ENCODE measurements at places on chromosomes 4 and X. TPM values are rescaled to one million over a fixed set of nuclear protein-coding genes. Genes with fewer than 3 reads are reported as not detected.

Gene USP26
- not detected for polyA plus RNA-seq

Gene ZBTB33
- 11.8 TPM for polyA plus RNA-seq

DNA sequence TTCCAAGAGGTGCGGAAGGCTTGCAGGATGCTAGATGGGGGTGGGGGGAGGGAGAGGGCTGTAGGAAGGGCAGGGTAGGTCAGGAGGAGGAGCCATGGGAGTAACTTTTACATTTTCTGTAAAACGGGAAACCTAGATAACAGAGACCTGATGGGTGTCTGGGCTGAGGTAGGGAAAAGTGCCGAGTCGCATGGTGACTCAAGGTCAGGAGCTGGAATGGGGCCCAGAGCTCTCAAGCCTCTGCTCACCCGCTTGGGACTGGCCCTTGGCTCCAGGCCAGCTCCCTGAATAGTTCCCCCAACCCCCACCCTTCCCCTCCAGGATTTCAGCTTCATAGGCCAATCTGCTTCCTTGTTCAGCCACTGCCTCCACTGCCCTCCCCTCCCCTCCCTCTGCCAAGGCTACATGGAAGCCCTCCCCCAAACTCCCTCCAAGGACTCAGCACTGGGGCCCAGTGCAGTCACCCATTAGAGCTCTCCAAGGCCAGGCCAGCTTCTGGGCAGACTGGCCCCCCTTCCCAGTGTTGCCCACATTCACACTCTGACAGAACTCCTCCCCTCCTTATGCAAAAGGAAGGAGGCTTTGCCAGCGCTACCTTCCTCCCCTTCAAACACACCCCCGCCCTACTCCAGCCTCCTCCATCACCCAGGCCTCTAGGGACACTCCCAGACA is 43.6 kb downstream of the TSC22D3 start:
- peaks cover 3% of the 10 kb centered on the region for H3K27me3 ChIP-seq
- no peaks in the 10 kb centered on the region for H3K36me3 ChIP-seq
- H3K4me1 ChIP-seq = peaks cover 61% of the 10 kb centered on the region
- H3K4me3 ChIP-seq = no peak overlapping the region
- peak overlapping the region; percentile 81 for H3K27ac ChIP-seq

GRCh38 chrX:21503593-21503992 is 129.4 kb downstream of the CNKSR2 start:
- no peak overlapping the region for H3K4me3 ChIP-seq
- DNase-seq = no peak
- H3K27ac ChIP-seq = no peak overlapping the region
- no peaks in the 10 kb centered on the region for H3K27me3 ChIP-seq
- H3K4me1 ChIP-seq = no peaks in the 10 kb centered on the region
- no peaks in the 10 kb centered on the region for H3K36me3 ChIP-seq

- H3K36me3 ChIP-seq = no peaks in the 10 kb centered on the region
- H3K27me3 ChIP-seq = no peaks in the 10 kb centered on the region
- H3K4me1 ChIP-seq = peaks cover 31% of the 10 kb centered on the region
- DNase-seq = peak; percentile 71
- peak overlapping the region; percentile 99 for H3K27ac ChIP-seq
These were observed 278 bp downstream of the RELL1 start for GRCh38 chr4:37685823-37686372.

Gene INPP4B
- polyA plus RNA-seq = 9.5 TPM

DNA sequence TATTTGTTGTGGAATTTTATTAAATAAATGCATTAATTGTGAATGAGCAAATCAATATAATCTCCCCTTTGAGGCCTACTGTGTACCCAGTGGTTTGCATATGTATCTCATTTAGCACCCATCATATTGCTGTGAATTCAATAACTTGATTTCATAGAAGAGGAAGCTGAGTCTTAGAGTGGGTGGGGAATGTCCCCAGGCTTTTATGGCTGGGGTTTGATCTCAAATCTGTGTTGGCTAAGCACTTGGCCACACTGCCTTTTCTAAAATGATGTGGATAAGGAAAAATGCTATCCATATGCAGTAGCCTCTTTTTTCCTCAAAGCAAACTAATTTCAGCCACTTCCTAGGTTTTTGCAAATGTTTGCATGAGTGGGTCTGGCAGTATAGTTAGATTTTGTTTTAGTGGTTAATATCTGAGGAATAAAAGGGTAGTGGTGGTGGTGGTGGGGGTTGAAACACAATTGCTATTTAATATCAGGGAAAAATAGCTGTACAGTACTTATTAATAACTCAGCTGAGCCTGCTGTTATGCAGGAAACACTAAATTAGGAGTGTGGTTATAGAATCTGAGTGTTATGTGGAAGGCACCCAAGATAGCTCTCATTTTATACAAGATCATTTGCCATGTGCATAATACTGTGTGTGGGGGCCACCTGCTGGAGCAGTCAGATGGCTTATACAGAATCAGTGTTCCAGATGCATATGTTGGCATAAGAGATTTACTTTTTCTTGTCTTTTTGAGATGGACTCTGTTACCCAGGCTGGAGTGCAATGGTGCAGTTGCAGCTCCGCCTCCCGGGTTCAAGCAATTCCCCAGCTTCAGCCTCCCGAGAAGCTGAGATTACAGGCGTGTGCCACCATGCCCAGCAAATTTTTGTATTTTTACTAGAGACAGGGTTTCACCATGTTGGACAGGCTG is 108.0 kb downstream of the TMEM131L start:
- no peaks in the 10 kb centered on the region for H3K36me3 ChIP-seq
- H3K4me3 ChIP-seq = no peak overlapping the region
- DNase-seq = peak; percentile 37
- H3K4me1 ChIP-seq = peaks cover 33% of the 10 kb centered on the region
- H3K27ac ChIP-seq = peak overlapping the region; percentile 92

DNA sequence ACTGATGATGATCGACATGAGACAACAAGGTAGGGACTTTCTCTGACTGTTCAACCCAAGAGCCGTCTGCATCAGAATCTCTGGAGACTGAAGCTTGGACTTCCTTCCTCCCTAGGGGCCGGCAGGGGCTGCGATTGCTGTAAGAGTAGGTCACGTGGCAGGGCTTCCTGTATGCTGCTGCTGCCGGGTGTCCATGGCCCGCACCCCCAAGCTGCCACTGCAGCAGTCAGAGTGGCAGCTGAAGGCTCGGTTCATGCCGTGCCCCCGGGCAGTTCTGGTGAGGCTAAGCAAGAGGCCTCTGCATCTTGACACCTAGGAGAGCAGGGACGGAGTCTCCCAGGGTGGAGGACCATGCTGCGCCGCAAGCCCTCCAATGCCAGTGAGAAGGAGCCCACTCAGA is at the start of gene SASH3:
Gene SASH3, plus strand, starts transcription at position 203 of the 400 bp plus-strand sequence. Its CDS starts 149 bp downstream, at position 352.
- peaks cover 3% of the 10 kb centered on the region for H3K27me3 ChIP-seq
- peak; percentile 40 for DNase-seq
- peak within 1 kb of the TSS; percentile 25 for H3K4me3 ChIP-seq
- no peaks in the 10 kb centered on the region for H3K36me3 ChIP-seq
- H3K27ac ChIP-seq = no peak within 1 kb of the TSS

DNA sequence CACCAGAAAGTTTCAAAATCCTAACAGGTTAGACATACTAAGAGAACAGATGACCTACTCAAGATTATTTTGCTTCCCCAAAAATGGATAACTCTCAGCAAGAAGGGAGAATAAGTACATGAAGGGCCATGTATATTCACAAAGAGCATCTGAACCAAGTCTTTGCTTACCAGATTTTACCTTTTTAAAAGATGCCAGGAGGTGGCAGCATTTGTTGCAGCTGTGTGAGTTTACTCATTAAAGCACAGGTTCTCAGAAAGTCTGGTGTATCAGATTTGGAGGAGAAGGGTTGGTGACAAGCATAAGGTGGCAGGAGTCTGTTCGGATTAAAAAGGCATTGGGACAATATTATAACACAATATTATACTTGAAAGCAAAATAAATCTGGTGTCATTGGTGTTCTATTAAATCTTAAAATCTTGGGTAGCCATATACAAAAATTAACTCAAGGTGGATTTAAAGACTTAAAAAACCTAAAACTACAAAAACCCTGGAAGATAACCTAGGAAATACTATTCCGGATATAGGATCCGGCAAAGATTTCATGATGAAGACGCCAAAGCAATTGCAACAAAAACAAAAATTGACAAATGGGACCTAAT is 51.3 kb upstream of the NFKB1 start:
- H3K4me1 ChIP-seq = no peaks in the 10 kb centered on the region
- no peaks in the 10 kb centered on the region for H3K27me3 ChIP-seq
- no peak overlapping the region for H3K4me3 ChIP-seq
- DNase-seq = no peak

Gene EDNRA
- polyA plus RNA-seq = 1.3 TPM

- H3K27ac ChIP-seq = no peak overlapping the region
- no peak overlapping the region for H3K4me3 ChIP-seq
- H3K4me1 ChIP-seq = no peaks in the 10 kb centered on the region
- no peaks in the 10 kb centered on the region for H3K27me3 ChIP-seq
- no peak for DNase-seq
These were observed 46.6 kb upstream of the DHX15 start for GRCh38 chr4:24630937-24631336.

GRCh38 chr4:143360838-143361625 is 24.4 kb downstream of the GAB1 start:
- H3K27ac ChIP-seq = peak overlapping the region; percentile 34
- DNase-seq = no peak
- H3K36me3 ChIP-seq = no peaks in the 10 kb centered on the region
- H3K4me1 ChIP-seq = peaks cover 69% of the 10 kb centered on the region

Gene CCNI
- polyA plus RNA-seq = 122 TPM

DNA sequence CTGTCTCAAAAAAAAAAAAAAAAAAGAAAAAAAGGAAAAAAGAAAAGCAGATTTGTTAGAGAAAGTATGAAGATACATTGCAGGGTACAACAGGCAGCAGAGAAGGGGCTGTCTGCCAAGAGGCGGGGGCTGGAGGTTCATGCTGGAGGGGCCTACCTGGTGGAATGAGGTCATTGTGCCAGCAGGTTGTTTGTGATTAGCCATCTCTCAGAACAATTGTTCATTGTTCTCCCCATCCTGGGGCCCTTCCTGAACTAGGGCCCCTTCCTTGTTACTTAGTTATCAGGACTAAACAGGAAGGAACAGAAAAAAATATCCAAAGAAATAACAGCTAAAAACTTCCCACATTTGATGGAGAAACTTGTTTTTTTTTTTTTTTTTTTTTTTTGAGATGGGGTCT is 14.0 kb upstream of the GPKOW start:
- H3K4me1 ChIP-seq = no peaks in the 10 kb centered on the region
- no peaks in the 10 kb centered on the region for H3K36me3 ChIP-seq
- no peak overlapping the region for H3K4me3 ChIP-seq
- no peak for DNase-seq

- no peak overlapping the region for H3K27ac ChIP-seq
- no peaks in the 10 kb centered on the region for H3K4me1 ChIP-seq
- H3K4me3 ChIP-seq = no peak overlapping the region
- DNase-seq = no peak
- no peaks in the 10 kb centered on the region for H3K36me3 ChIP-seq
These were observed 5.1 kb upstream of the ARHGAP36 start for GRCh38 chrX:131053076-131053475.

Gene XPNPEP2
- polyA plus RNA-seq = 0.41 TPM

Gene RAB40AL
- 0.04 TPM for polyA plus RNA-seq

Gene FAM13A
- 10.4 TPM for polyA plus RNA-seq

Gene TCEAL1
- polyA plus RNA-seq = 32.8 TPM

GRCh38 chr4:40321574-40322275 is 13.4 kb upstream of the CHRNA9 start:
- H3K4me3 ChIP-seq = no peak overlapping the region
- no peak overlapping the region for H3K27ac ChIP-seq
- H3K4me1 ChIP-seq = peaks cover 6% of the 10 kb centered on the region
- DNase-seq = no peak
- no peaks in the 10 kb centered on the region for H3K27me3 ChIP-seq

Gene ASB12
- polyA plus RNA-seq = 5.7 TPM

DNA sequence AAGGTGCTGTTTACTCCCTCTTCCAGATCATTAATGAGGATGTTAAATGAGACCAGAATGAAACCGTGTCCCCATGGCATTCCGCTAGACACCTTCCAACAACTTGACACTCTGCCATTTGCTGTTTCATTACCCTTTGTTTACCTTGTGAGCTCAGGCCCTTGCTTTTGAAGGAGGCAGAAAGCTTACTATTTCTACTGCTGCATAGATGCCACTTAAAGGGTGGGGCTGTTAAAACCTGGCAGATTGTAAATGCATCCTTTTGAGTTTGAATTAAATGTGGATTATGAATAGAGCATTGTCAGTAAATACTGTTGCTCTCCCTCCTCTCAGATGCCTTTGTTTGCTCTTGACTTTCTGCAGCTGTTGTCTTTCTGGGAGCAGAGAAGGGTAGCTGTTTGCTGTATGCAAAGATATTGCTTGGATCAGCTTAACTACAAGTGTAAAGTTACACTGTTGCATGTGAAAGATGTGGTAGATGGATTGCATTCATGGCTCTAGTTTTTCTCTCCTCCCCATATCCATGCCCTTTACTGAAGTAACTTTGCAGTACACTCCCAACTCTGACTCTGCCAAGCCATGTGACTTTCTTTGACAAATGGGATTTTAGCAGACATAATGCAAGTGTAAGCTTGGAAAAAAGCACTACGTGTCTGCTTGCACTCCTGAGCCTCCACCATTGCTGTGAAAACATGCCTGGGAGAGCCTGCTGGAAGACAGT is 75.0 kb upstream of the DHX15 start:
- DNase-seq = no peak
- no peak overlapping the region for H3K4me3 ChIP-seq
- no peaks in the 10 kb centered on the region for H3K36me3 ChIP-seq
- H3K27ac ChIP-seq = no peak overlapping the region
- no peaks in the 10 kb centered on the region for H3K27me3 ChIP-seq

Gene FGF5
- polyA plus RNA-seq = not detected

DNA sequence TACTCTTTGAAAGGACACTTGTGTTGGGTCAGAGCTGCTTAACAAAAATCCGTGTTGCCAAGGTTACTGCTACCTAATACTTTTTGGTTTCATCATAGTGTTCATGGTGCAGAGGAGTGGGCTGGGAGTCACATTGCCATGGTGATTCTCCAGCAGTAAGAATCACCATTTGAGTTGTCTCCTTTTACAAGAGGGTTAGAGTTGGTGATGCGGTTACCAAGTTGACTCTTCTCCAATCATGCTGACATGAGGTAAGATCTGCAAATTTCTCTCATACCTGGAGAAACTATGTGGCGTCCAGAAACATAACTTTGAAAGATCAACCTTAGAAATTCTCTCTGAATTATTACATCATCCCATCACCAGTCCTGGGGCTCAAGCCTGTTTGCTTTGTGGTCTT is 242.9 kb upstream of the CNKSR2 start:
- no peak overlapping the region for H3K27ac ChIP-seq
- no peaks in the 10 kb centered on the region for H3K27me3 ChIP-seq
- no peak for DNase-seq
- no peaks in the 10 kb centered on the region for H3K36me3 ChIP-seq
- H3K4me1 ChIP-seq = no peaks in the 10 kb centered on the region

- H3K27ac ChIP-seq = peak overlapping the region; percentile 21
- no peaks in the 10 kb centered on the region for H3K4me1 ChIP-seq
- H3K27me3 ChIP-seq = no peaks in the 10 kb centered on the region
- no peak for DNase-seq
- H3K36me3 ChIP-seq = no peaks in the 10 kb centered on the region
- peak overlapping the region; percentile 36 for H3K4me3 ChIP-seq
These were observed 8.1 kb upstream of the TIMP1 start for GRCh38 chrX:47574076-47574546.

DNA sequence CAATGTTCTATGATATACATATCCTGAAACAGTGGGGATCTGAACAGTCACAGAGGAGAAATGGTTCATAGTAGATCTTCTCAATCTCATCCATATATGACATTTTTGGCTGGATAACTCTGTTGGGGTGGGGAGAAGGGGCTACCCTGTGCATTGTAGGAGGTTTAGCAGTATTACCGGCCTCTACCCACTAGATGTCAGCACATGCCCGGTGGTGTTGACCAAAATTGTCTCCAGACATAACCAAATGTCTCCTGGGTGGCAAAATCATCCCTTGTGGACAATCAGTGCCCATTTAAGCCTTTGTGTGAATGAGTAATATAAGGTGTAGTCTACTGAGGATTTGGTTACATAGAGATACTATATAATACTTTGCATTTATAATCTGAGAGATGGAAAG is 89.9 kb downstream of the PLS3 start:
- H3K27ac ChIP-seq = no peak overlapping the region
- no peak for DNase-seq
- no peak overlapping the region for H3K4me3 ChIP-seq

Gene THOC2
- polyA plus RNA-seq = 19.9 TPM
